ENCODE measurements at places on chromosomes 3 and 15.

GRCh38 chr15:26023231-26023630, 160.1 kb upstream of the ATP10A start:
- no peak for DNase-seq

GRCh38 chr15:25774871-25775270, 88.3 kb downstream of the ATP10A start:
- no peak for DNase-seq

DNA sequence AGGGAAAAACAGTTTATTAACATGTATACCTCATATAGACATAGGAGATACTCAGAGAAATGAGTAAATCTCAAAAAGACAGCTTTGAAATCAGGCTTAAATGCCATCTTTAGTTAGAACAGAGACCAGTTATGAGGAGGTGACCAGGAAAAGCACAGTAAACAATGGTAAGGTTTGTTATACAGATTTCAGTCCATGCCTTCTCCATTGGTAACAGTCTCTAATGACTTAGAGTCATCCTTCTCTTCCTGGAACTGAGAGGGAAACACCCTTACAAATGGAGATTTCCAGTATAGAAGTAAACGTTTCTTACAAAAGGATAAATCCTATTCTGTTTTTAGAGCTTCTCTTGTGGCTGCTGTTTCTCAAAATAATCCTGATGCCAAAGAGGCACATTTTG, 476.3 kb upstream of the NAALADL2 start:
- DNase-seq: no peak

DNA sequence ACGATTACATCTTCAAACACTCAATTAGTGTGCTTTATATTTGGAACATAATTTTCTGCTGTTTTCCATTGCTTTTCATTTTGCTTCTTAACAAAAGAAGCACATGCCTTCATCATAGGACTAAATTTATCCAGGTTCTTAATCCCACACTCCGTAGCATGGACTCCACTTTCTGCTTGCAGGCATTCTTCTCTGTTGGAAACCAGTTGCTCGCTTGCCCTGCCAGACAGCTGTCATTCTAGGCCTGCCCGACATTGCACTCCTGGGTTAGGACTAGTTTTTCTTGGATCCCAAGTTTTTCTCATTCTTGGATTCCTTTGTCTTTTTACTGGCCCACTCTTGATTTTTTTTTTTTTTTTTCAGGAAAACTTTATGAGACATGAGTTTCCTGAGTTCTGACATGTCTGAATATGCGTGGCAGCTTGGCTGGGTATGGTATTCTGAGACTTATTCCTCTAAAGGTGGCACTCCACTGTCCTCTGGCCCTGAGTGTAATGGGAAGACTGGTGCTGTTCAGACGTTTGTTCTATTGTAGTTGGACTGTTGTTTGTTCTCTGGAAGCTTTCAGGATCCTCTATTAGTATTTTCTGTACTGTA, 6.3 kb upstream of the ATP1B3 start:
- no peak for DNase-seq

DNA sequence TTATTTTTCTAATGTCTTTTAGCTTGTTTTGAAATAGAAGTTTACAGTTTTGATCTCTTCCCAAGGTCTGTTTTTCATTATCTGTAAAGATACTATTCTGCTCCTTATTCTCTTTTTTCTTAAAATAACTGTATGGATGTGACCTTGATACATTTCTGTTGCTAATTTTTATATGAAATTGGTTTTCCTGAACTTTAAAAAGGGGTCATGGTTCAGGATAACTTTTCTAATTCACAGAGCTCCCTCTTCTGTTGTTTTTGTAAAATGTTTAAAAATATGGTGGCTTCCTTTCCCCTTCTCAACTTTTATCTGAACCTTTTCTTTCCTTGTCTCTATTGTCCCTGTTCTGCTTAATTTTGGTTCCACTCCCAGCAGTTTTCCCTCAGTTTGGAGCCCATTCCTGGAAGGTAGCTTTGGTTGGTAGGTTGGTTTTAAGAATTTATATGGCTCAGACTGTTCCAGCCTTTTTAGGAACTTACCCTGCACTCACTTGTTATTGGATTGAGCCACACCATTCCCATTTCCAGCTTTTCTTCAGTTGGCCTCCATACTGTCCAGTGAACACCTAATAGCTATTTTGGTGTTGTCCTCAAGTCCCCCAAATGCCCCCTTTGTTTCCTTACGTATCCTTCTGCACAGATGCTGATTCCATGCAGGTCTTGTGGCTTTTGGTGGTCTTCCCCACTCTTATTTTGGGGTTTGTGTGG, 70.3 kb downstream of the SLMAP start:
- DNase-seq: peak; percentile 2
